ENCODE measurements at places on chromosomes 3 and 15.

DNA sequence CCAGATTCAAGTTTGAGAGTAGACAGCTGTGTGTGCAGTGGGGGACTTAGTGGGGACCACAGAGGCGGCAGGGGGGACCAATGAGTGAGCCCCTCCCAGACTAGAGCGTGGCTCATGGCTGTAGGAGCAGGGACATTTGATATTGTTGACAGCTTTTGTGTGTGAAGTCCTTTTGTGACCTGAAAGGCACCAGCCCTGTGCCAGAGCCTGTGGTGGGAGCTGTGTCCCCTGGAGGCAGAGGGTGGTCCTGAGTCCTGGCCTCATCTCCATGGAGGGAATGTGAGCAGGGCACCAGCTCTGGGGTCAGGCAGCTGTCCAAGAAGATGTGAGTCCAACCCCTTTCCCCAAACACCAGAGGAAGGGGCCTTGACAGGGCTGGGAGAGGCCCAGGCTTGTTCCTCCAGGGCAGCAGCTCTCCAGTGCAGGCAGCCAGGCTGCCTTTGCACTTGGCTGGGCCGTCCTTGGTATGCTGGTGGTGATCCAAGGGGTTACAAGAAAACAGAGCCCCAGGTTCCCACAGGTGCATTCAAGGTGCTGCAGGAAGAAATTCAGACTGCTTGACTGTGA, 10.1 kb upstream of the C3orf22 start:
- no peak for DNase-seq

DNA sequence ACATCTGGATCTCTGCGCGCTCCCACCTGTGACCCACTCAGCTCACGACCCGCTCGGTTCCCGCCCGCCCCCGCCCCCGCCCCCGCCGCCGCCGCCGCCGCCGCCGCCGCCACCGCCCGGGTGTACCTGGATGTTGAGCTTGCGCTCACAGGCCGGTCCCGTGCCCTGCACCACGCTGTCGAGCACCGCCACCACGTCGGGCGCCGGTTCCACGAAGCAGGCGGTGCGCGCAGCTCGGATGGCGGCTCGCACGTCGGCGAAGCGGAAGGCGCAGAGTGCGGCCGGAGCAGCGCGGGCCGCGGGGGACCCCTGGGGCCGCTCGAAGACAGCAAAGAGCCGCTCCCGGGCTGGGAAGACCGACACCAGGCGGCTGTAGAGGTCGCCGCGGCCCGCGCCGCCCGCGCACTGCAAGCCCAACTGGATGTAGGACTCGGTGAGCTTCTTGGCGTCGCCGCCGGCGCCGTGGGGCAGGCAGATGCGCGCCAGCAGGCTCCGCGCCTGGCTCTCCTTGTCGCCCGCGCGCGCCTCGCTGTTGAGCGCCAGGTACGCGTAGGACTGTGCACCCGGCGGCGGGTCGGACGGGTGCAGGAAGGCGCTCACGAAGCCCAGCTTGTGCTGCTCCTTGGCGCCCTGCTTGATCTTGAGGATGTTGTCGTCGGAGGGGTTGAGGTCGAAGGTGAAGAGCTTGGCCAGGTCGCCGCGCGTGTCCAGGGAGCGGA, 1.1 kb downstream of the PLXND1 start:
- peak; percentile 53 for DNase-seq

GRCh38 chr3:131231710-131232389, 149.7 kb upstream of the NUDT16 start:
- peak; percentile 16 for DNase-seq

- DNase-seq = no peak
Measured at GRCh38 chr3:176514297-176514696, 683.0 kb downstream of the TBL1XR1 start.

DNA sequence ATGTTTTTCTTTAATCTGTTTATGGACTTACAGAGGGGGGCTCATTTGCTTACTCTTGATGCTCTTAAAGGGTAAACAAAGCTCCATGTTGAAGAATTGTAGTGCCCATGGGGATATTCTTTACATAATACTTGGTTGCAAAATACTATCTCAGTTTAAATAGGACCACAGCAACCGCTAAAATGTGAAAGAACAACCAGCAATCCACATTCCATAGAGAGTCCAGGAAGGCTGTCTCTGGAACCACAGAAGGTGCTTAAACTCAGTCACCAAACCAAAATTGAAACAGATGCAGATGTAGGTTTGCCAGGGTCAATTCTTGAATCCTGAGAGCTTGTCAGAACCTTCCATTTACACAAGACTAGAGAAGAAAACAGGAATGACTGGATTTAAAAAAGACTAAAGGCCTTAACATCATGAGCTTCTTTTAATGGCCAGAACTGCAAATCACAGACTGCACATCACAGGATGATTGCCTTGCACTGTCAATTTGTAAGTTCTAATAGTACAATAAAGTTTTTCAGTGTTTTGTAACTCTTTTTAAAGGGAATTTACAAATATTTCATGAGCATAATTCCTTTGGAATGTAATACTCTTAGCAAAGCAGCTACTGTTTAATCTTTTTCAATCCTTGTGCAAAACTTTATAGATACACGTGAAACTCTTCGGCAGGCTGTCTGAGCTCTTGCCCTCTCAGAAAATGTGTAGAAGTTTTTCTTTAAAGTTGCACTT, 661.6 kb downstream of the SI start:
- DNase-seq = no peak
